ENCODE measurements at places on chromosomes 5 and 9.

- no peak for DNase-seq
Observed at GRCh38 chr5:153756540-153756939, 266.1 kb downstream of the GRIA1 start.

DNA sequence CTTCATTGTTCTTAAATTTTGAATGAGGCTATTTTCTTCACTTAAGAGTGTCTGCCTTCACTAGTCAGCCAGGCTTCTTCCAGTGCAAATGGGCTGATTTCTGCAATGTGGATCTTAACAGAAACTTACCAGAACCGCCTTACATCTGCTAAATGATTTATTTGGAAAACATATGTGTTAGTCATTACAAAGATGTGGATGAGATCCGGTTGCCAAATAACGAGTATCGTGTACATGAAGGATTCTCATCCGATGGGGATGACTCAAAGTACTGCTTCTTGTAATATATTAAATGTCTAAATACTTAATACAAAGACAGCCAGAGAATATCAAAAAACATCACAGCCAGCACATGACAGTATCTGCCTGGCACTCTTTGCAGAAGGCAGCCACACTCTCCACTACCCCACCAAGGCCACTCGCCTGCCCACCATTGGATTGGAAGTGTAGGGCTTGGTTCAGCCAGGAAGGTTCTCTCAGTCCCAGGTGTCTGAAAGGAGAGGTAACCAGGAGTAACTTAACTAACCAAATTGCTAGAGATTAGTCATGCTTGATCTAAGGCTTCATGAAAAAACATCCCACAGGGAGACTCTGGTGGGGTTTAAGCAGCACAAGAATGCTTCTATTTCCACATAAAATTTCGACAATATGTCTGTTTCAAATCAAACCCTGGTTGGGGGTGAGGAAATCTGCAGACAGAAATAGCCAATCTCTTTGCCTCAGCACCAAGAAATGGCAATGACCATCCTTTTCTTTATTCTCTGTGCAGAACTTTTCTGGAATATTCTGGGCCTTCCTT, 174.8 kb downstream of the GADD45G start:
- DNase-seq: no peak

DNA sequence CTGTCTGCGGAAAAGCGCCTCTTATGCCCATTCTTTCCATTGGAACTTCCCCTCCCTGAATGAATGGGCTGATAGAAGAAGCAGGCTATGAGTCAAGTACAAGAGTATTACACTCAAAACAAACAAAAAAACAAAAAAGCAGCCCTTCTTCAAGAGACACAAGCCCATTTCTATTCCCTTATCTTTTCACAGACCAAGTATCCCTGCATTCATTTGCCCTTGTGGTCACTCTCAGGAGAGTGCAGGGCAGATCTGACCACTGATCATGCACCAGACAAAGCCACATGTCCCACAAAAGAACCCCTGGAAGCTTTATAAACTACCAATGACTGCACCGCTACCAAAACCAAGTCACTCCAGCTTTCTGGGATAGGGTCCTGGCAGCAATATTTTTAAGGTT, 262.5 kb upstream of the TAS2R1 start:
- no peak for DNase-seq

GRCh38 chr9:137138722-137139467, at the start of gene GRIN1:
GRIN1 (plus strand) TSS chr9:137139154; CDS start chr9:137139487, 333 bp downstream.
- no peak for DNase-seq

- DNase-seq: no peak
Observed at GRCh38 chr5:89270901-89271300, 387.9 kb upstream of the MEF2C start.

GRCh38 chr5:94243612-94244011, 374.8 kb downstream of the KIAA0825 start:
- DNase-seq: no peak

- DNase-seq: no peak
Observed at GRCh38 chr9:2536511-2536910, 85.1 kb upstream of the VLDLR start.

DNA sequence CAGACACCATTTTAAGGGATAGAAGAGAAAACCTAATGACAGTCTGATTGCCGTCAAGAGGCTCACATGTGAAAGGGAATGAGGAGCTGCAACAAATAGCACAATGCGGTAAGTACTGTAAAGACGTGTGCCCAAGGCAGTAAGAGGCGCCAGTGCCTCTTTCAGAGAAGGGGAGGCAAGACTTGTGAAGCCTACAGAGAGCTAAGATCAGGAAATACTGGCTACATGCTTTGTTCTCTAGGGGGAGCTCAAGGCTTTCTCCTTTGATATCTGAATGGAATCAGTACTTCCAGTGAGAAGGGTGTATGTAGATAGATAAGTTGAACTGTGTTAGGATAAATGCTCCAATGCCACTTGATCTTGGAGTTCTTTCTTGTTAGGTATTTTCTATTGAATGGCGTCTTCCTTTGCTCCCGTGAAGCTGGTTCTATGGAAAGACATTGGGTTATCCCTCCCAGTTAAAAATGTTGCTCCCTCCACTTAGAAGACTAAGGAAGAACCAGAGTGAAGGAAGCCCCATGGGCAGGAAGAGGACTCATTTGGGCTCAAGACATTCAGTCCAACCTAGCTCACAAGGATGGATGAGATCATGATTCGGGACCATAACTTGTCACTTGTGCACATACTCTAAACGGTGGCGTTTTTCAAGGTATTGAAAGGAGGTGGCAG, 23.5 kb upstream of the ALDOB start:
- peak; percentile 78 for DNase-seq

GRCh38 chr9:113628621-113629020, 165.1 kb downstream of the RGS3 start:
- no peak for DNase-seq

DNA sequence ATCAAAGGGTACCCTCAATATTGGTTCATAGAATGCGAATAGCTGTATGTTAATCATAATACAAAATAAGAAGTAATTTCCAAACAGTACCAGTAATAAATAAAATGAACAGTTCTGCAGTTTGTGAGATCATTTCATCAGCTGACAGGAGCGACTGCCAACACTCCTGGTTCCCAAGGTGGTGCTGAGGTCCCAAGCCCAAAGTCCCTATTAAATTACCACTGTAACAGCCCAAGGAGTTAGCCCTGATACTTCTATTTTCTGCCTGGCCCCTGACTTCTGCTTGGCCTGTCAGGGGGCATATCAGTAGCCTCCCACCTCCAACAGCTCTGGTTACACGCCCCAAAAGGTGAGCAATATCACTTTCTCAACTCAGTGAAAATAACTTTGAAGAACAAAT, 47.1 kb downstream of the ANKH start:
- DNase-seq: no peak

GRCh38 chr5:147927901-147928300, 21.6 kb upstream of the C5orf46 start:
- no peak for DNase-seq

- DNase-seq: no peak
Observed at GRCh38 chr5:128494516-128494915, 43.5 kb downstream of the FBN2 start.

- no peak for DNase-seq
Observed at GRCh38 chr5:154086146-154086545, 47.4 kb downstream of the MFAP3 start.

DNA sequence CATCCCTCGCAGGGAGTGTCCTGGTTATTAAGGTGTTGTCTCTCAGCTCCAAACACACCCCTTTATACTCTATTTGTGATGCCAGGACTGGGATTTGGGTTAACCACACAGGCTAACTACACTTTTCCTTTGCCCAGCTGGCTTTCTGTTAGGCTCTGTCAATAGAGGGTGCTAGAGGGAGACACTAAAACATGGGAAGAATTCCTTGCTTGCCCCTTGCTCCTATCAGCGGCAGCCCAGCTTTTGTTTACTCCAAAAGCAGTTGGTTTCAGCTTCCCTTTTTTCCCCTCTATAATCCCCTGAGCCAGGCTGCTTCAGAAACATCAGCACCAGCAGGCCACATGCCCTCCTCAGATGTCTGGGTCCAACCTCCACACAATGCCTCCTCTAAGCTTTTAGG, 297.1 kb downstream of the KCTD16 start:
- peak; percentile 35 for DNase-seq

DNA sequence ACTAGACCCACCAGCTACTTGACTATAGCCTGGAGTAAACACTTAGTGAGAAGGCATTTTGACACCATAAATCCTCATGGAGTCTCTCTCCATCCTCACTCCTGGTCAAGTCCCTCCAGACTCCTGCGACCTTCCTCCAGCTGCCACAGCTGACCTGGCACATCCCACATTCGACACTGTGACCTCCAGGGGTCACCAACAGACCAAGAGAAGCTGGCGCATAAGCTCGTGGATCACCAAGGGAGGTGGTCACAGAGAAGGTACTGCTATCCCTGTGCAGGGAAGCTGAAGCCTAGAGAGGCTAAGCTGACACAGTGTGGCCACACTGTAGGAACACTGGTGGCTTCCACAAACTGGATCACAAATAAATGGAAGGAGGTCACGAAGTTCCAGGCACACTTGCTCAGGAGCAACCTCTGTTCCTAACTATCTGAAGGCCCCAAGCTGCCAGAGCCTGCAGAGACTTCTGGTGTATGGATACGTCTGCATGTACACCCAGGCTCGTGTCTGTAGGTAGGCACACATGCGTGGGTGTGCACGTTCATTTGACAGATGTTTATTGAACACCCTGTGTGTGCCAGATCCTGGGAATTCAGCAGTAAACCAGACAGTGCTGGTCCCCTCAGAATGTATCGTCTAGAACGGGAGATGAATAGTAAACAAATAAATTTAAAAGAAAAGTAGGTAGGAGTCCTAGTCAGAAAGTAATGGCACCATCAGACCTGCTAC, 104.4 kb downstream of the C5orf15 start:
- DNase-seq: no peak

GRCh38 chr9:108582726-108583125, 273.1 kb downstream of the ACTL7B start:
- no peak for DNase-seq

DNA sequence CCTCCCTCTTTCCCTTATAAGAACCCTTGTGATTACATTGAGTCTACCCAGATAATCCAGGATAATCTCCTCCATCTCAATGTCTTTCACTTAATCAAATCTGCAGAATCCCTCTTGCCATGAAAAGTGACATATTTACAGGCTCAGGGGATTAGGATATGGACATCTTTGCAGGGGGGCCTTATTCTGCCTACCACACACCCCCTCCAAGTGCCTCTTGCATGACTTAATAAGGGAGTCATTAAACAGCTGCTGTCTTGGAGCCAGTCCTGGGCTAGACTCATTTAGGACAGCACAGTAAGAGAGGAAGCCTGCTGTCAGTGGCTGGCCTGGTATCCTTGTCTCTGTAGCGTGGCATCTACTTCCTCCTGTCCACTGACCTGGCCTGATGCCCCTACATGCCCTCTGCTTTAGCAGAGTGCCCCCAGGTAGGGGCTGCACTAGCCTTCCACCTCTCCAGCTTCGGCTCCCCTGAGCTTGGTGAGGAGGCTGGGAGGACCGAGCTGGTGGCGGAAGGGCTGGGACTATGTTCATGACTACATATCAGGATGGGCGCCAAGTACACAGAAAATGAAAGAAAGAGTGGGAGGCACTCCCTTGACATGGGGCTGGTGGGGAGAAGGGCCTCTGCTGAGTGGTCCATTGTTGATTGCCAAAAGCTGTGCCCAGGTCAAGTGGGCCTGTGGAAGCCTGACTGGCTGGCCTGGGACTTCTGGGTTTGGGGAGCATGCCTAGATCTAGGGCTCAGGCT, 17.2 kb downstream of the ENHO start:
- no peak for DNase-seq

DNA sequence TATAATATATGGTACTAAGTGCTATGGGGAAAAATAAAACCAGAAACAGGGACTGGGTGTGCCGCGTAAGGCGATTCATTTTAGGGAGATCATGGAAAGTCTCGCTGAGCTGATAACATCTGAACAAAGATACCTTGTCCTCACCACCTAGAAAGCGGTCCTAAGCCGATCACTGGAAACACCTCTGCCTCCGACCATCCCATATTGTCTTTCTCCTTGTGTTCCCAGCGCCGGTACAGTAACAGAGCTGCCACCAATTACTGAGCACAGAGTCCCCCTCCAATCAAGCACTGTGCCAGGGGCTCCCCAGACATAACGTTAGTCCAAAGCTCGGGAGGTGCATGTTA, 704 bp downstream of the CCDC112 start:
- peak; percentile 25 for DNase-seq

GRCh38 chr9:121962421-121962820, 130.7 kb downstream of the TTLL11 start:
- DNase-seq: no peak

DNA sequence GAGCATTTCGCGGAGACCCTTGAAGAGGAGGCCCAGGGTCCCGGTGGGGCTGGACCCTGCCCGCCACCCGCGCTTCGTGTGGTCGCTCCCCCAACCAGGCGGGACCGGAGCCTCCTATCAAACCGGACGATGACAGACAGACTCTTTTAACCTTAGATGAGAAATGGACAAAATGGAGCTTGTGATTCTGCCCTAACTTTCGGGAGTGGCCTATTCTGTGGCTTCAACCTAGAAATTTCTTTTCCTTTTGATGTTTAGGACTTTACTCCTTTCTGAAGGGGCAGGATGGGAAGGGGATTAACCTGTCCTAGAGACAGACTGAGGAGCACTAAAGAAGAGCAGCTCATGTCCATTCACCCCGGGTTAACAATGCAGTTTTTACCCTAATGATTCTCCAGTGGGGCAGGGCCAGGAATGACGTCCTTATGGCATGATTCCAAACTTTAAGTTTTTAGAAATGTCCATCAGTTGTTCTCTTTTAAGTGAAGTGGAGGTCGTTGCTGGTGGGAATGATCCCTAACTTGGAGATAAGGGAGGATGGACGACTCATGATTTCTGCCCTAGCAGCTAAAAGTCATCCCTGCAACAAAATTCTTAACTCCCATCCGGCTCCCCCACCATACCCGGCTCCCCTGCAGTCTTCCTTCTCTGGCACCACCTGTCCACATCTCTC, 1.0 kb downstream of the NIPSNAP3A start:
- DNase-seq: no peak

DNA sequence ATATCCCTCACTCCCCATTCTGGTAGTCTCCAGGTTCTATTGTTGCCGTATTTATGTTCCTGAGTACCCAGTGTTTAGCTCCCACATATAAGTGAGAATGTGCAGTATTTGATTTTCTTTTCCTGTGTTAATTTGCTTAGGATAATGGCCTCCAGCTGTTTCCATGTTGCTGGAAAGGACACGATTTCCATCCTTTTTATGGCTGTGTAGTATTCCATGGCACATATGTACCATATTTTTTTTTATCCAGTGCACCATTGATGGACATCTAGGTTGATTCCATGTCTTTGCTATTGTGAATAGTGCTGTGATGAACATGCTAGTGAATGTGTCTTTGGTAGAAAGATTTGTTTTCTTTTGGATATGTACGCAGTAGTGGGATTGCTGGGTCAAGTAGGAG, 98.2 kb downstream of the NNT start:
- no peak for DNase-seq

GRCh38 chr9:109934136-109934856, 154.3 kb downstream of the PALM2AKAP2 start:
- DNase-seq: no peak

DNA sequence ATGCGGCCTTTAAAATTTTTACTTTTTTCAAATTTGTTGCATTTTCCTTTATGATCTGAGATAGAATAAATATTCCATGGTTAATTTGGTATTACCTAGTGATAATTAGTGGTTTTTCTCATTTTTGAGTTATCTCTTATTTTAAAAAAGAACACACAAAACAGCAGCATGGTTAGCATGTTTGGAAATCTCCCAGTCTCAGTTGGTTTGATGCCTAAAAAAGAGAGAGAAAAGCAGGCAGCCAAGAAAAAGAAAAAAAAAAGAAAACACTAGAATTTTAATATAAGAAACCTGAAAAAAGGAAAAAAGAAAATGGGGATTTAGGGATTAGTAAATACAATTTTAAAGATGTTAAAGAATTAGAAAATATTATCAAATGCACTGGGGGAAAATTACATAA, 15.3 kb downstream of the SUSD1 start:
- DNase-seq: no peak

Measured in NCI-H510A treated with DMSO at 0.1 percent for 48 hours (cell line).